ENCODE measurements at places on chromosomes 5 and 9.

DNA sequence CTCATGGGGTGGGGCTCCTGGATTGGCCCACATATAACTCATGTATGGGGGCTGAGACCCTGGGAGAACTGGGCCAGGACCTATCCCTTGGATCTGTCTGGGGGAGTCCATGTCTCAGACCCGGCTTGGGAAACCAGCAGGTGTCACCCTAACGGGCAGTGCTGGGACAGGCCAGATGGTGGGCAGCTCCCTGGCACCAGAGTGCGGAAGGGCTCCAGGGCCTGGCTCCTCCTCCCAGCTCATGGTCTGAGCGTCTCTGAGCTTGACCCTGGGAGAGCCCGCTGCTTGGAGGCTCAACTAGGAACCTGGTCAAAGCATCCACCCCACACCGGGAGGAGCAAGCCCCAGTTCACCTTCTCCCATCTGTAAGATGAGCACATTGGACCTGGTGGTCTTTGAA lies 15.5 kb upstream of the NCS1 start:
- no peak for DNase-seq

GRCh38 chr9:97695995-97696802 lies 941 bp downstream of the XPA start:
- peak; percentile 40 for DNase-seq

- peak; percentile 63 for DNase-seq
These were observed 475 bp upstream of the GOLM1 start for GRCh38 chr9:86099701-86100364.

DNA sequence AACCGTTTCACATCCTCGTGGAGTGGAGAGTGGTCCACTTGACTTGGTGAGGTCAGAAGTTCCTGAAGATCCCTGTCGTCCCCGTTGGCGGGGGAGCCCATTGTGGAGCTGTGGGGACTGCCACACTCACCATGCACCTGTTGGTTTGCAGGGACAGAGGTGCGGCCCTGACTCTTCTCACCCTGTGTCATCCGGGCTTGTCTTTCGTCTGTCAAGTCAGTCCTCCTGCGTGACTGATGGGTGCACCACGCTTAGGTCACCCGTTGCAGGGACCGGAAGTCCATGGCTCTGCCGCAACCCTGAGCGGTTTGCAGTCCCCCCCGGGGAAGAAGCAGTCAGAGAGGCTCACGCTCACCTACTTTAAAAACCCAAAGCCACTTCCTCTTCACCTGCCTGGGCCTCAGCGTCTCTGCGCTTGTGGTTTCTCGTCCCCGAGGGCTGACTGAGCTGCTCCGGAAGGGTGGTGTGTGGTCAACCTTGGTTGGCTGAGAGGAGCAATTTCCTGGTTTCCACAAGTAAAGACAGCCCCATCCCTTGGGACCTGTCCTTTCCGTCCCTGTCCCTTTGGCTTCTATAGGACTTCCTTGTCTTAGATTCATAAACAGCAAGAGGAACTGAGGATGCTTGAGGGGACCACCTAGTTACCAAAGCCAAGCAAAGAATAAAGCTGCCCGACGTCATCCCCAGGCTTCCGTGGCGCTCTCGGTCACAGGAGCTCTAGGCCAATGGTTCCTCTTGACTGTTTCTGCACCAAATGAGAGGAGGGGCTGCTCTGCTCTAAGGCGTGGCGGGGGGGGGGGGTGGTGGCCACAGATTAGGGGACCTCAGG lies 53.2 kb downstream of the USP20 start:
- peak; percentile 67 for DNase-seq

DNA sequence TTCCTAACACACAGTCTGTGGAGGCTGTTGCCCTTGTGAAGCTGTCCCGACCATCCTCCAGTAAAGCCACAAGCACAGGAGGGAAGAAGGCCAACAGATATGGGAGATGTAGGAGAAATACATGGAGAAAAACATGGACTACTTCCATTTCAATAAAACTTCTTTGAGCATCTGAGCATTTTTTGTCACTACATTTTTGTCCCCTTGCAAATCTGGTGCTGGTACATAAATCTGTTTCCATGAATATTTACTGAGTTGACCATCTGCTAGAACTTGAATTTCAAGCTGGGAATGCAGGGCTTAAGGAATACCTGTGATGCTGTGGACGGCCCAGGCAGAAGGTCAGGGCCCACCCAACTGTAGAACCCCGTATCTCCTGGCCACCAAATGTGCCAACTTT lies 43.9 kb upstream of the ICE1 start:
- DNase-seq = no peak

DNA sequence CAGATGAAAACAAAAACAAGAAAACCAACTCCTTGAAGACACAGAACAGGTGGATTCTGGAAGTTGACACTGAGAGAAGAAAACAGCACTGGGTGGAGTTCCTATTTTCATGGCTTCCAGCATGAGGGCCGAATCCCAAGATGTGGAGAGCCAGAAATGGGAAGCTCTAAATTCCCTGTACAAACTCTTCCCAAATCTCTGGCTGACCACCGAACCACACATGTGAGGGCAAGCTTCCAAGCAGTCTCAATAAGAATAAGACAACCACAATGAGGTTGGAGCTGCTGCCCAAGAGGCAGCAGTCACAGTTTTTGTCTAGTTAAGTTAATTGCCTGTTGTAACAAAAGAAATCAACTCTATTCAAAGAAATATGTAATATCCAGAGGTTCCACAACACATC lies 339.3 kb upstream of the SLC30A5 start:
- DNase-seq = no peak

GRCh38 chr5:177300236-177300880 lies 3.2 kb downstream of the RAB24 start:
- peak; percentile 83 for DNase-seq

GRCh38 chr5:1709171-1709803 lies 90.3 kb downstream of the MRPL36 start:
- no peak for DNase-seq

- no peak for DNase-seq
These were observed 379.5 kb downstream of the NFIB start for GRCh38 chr9:13934416-13934815.

DNA sequence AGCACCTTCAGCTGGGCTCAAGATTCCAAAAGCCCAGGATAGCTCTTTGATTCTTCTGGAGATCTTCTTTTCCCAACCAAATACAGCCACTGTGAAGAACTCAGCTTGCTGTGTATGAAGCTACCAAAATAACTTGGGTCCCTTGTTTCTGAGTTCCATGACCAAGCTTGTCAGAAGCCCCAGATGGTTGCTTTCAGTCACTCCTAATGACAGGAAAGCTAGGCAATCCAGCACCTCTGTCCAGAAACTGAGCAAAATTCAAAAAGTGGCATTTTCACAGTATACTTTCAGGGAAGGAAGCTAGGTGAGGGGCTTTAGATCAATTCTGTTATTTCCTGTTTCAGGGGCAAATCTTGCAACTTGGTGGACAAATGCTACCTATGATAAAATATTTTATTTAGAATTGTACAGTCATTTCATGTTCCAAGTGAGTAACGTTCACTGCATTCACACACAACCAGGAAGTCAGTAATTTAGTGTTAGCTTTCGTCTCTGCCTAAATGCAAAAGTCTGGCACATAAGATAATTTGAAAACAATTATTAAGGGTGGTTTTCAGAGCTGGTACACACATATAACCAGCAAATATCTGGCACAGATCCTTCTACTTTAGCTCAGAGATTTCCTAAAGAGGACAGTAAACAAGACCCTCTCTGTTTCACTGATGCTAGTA lies 330.1 kb downstream of the GLIS3 start:
- DNase-seq = no peak

GRCh38 chr5:107796797-107797196 lies 126.1 kb upstream of the EFNA5 start:
- DNase-seq = no peak

- no peak for DNase-seq
These were observed 49.2 kb upstream of the SMIM32 start for GRCh38 chr5:136242136-136242535.

GRCh38 chr9:133023117-133023890 lies 7.5 kb upstream of the GTF3C5 start:
- peak; percentile 64 for DNase-seq

Measured in suppressor macrophage (primary cell).